Pancreas (tissue), 10 donors: ENCODE measurements at places on chromosomes 7 and 10. TPM values are rescaled to one million over a fixed set of nuclear protein-coding genes. Genes with fewer than 3 reads are reported as not detected.

Gene OR6B1
- polyA plus RNA-seq: not detected

Gene ADRA2A
- 15.0 TPM for polyA plus RNA-seq

Gene SLC16A9
- 7.4 TPM for polyA plus RNA-seq

Gene BMS1
- polyA plus RNA-seq: 9.3 TPM

Gene LIPM
- polyA plus RNA-seq: not detected

Gene CYP2C19
- 0.07 TPM for polyA plus RNA-seq

Gene SRRM3
- polyA plus RNA-seq: 10.4 TPM

Gene RAPGEF5
- polyA plus RNA-seq: 9.0 TPM

Gene ODAD2
- polyA plus RNA-seq: not detected

Gene CTNNA3
- 0.15 TPM for polyA plus RNA-seq

Gene IGFBP1
- 0.12 TPM for polyA plus RNA-seq

Gene AGBL3
- 4.4 TPM for polyA plus RNA-seq

Gene ANXA8L1
- polyA plus RNA-seq: 1.2 TPM

Gene KCP
- 0.33 TPM for polyA plus RNA-seq

Gene LRRD1
- not detected for polyA plus RNA-seq

Gene CRTAC1
- 1.1 TPM for polyA plus RNA-seq

Gene DDX56
- 107 TPM for polyA plus RNA-seq

Gene ADIRF
- 84.9 TPM for polyA plus RNA-seq

Gene FAM241B
- 8.4 TPM for polyA plus RNA-seq

Gene C7orf33
- polyA plus RNA-seq: not detected

Gene OPN1SW
- polyA plus RNA-seq: not detected
